Pons (tissue), 1 donor: ENCODE measurements at places on chromosomes 6 and 20.

DNA sequence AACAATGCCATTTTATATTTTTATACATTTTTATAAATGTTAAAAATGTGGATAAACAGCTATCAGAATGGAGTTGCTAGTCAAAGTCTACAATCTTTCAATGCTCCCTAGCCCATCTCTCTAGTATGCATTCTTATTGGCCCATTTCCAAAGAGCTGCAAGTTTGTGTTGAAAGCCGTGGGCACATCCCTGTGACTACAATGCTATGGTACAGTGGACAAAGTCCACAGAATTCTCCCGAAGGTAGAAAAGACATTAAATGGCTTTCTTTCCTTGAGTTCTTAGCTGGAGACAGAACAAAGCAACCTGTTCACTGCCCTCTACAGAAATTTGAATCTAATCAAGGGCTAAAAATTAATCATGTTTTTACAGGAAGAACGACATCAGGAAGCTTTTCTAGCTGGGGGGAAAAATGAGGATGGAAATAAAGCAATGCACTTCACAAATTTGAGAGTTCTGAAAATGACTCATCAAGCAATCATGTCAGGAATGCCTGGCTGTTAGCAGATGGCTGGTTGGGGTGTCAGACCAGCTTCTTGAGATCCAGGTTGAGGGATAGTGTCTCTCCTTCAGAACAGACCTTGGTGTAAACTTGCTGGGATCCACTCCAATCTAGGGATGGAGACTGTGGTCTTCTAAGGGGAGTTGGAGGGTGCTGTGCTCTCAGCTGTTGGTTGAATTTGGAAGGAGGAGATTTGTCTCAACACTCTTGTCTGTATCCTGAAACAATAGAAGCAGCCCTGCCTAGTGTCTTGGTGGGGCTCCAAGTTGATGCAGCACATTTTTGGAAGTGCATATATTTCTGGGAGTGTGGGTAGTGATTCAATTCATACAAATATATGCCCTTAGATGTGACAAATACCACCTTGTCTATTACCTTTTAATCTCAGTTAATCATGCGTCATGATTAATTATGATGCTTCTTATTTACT, 143.4 kb upstream of the PHACTR1 start:
- no peak for DNase-seq

DNA sequence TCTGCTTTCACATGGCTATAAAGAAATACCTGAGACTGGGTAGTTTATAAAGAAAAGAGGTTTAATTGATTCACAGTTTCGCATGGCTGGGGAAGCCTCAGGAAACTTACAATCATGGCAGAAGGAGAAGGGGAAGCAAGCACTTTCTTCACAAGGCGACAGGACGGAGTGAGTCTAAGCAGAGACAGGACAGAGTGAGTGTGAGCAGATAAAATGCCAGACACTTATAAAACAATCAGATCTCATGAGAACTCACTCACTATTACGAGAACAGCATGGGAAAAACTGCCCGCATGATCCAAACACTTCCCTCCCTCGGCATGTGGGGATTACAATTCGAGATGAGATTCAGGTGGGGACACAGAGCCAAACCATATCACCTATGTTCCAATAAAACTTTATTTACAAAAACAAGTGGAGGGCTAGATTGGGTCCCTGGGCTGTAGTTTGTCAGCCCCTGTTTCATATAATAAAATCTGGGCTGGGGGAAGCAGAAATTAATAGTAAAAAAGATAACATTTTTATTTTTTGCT, 37.1 kb upstream of the CTAGE9 start:
- no peak for DNase-seq

GRCh38 chr6:68233623-68234022, 401.5 kb upstream of the ADGRB3 start:
- no peak for DNase-seq

GRCh38 chr6:169141671-169142537, 111.7 kb downstream of the THBS2 start:
- DNase-seq: peak; percentile 54

DNA sequence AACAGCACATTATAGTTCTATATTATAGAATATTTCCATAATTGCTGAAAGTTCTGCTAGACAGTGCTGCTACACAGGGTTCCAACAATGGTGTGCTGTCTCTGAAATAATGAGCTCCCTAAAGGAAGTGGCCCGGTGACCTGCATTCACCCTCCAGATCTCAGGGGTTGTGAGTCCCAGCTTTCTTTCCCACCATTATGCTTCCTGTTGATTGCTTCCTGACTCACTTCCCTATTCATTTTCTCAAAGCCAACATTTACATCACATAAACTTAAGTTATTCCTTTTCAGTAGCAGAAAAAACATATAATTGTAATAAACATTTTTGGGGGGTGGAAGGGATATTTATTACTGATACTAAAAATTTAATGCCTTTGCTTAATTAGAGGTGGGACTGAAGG, 12.9 kb upstream of the CCN6 start:
- no peak for DNase-seq
